H7 (cell line): ENCODE measurements at places on chromosomes 6 and 20. TPM values are rescaled to one million over a fixed set of nuclear protein-coding genes. Genes with fewer than 3 reads are reported as not detected.

The LHFPL5 gene
- not detected in 2 replicates for total RNA-seq

DNA sequence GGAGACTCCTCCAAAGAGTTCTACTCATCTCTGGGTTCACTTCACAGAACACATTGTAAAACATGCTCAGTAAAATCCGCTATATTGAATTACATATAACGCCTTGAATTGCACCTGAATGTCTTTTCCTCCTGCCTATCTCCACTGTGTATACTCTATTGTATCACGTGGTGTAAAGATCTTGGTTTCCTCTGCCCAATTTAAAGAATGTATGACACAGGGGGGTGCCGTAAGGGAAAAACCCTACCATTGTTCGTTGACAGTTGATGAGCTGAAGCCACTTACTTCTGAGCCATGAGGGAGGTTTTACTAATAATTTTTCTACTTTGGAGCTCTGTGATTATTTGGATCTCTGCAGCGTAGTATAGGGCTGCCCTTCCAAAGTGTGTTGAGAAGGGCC lies 6.0 kb downstream of the ASF1A start:
- DNase-seq, result peak; percentile 47

- DNase-seq, result no peak
Measured at GRCh38 chr20:59030911-59031563, 1.1 kb downstream of the ATP5F1E start.

- DNase-seq, result no peak
Measured at GRCh38 chr6:127812985-127813698, 87.7 kb downstream of the THEMIS start.

DNA sequence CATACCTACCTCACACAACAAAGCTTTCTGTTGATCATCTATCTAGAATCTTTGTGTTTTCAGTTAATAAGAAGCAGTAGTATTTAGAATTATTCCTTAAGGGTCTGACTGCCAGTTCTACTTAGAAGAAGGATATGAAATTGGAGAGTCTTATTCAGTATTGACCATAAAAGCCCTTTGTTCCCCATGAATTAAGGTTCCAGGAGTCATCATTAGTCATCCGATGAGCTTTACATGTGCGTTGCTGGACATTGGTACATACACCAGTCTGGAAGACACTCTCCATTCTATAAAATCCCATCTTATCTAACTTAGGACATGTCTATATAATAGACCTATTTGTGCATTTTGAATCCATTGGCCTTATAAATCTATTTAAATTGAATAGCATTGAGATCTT lies 34.4 kb upstream of the RNF217 start:
- no peak for DNase-seq

DNA sequence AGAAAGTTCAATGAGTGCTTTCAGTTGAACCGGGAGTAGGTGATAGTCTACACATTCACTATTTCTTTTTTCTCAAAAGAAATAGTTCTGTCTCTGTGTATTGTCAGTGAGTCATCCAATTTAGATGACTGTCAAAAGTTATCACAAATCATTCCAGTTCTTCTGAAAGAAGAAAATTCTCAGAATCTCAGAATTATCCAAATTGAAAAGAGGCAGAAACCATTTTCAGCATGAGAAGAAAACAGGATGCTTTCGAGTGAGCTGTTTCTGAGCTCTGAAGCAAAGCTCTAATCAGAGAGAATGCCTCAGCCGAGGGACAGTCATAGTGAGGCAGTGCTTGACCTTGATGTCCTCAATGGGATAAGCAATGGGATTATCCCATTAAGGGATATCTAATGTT lies 97.9 kb downstream of the HUS1B start:
- no peak for DNase-seq

DNA sequence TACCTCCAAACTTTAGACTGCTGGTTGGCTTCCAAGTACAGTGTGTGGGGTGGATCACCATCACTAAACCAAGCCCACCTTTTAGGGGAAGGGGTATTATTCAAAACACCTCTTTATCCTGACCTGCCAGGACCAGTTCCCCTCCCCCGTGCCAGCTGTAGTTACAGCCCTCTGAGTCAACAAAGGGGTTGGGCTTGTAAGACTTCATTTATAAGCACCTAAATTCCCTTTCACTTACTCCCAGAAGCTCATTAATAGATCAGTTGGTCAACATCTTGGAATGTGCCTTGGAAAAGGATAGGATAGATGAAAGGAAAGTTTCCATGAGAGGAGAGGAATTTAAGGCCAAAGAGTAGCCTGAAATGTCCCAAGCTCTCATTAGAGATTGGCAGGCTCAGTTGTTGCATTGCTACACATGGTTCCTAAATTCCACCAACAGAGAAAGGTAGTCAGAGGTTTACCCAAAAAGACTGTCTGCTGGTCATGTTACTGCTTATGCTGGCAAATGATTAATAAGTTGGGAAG lies 59.2 kb downstream of the TNFAIP3 start:
- peak; percentile 22 for DNase-seq
